ENCODE measurements at places on chromosomes 6 and 20.

DNA sequence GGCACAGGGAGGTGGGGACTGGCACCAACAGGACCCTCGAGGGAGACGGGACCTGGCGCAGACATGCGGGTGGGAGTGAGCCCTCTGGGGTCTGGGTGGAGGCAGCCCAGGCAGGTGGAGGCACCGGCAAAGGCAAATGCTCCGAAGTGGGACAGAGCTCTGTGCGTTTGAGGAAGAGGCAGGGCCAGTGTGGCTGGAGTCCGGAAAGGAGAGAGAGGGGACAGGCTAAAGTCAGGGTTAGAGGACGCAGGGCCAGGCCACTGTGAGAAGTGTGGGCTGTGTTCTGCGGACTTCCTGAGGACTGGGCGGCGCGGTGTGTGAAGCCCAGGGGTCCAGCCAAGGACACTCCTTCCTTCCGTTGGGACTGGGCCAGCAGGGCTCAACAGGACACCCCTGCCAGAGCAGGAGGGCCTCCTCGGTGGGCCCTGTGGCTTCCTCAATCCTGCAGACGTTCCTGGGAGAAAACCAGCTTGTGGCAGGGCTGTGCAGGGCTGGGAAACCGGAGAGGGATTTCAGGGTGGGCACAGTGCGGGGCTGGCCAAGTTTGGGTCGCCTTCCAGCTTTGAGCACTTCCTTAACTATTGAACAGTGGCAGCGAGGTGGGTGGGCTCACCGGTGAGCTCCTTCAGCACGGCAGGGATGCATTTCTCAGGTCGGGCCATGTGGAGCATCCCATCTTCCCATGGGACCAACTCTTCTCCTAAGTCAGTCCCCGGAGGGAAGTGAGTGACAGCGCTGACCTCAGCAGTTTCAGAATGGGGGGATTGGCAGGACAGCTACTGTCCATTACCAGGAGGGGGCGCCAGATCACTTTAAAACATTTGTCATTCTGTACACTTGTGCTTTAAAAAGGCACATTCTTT, 22.5 kb downstream of the MOCS3 start:
- peak; percentile 88 for DNase-seq

- DNase-seq: no peak
Measured at GRCh38 chr6:83125425-83125824, 58.0 kb downstream of the DOP1A start.

GRCh38 chr6:139568151-139568955, 193.9 kb upstream of the CITED2 start:
- DNase-seq: no peak

DNA sequence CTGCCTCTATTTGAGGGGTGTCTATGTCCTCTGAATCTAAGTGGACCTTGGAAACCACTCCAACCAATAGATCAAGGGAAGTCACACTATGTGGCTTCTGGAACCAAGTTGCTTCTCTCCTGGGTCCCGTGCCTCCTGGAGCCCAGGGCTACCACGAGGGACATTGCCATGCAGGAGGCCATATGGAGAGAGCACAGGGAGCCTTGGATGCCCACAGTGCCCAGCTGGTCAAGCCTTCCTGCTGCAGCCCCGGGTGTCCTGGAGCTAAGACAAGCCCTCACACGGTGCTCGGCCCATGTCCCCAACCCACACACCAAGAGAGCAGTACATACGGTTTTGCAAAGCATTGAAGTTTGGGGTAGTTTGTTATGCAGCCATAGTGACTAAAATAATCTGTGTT, 231.6 kb downstream of the SYNDIG1 start:
- DNase-seq: no peak

- no peak for DNase-seq
Measured at GRCh38 chr6:43078691-43079090, 2.6 kb downstream of the PTK7 start.

- no peak for DNase-seq
Measured at GRCh38 chr6:147643341-147644200, 135.1 kb downstream of the SAMD5 start.

- DNase-seq: no peak
Measured at GRCh38 chr20:6333110-6333509, 210.3 kb upstream of the FERMT1 start.
